Kidney epithelial cell (primary cell): ENCODE measurements at places on chromosomes 2 and 18.

DNA sequence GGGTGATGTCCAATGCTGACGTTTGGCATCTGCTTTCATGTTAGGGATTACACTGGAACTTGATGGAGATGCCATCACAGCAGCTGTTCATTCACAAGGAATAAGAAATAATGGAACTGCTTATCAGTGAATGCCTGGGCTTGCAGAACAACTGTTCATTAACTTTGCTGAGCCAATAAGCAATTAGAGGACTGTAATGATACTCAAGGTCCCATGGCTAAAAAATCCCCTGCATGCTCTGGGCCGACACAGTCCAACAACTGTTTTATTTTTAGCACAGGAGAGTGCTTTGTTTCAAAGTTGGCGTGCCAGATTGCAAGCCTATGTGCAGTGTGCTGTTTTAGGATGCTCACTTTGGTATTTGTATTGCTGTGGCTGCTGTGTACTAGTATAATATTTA lies 408.0 kb upstream of the RGPD4 start:
- DNase-seq = no peak

- no peak for DNase-seq
Observed at GRCh38 chr2:235055891-235056516, 104.2 kb downstream of the SH3BP4 start.

GRCh38 chr2:119679526-119679837 lies 481 bp downstream of the TMEM177 start:
- DNase-seq = no peak

- no peak for DNase-seq
Observed at GRCh38 chr2:25030702-25031101, 11.2 kb upstream of the EFR3B start.

DNA sequence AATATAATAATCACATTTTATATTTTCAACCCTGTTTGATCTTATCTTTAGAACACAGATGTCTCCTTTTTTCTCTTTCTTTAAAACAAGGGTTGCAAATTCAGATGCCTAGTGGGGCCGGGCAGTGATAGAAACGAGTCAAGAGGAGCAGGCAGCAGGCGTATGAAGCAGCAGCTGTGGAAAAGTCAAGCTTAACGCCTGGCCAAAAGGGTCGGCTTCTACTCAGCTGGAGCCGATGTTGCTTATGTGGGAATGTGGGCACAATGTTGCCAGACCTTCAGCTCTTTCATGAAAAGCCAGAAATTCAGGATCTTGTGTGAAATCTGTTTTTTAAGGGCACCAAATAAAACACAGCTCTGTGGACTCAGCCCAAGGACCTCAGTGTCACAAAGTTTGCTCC lies 642.7 kb downstream of the ARHGAP15 start:
- DNase-seq = no peak

- no peak for DNase-seq
Observed at GRCh38 chr2:239401881-239402233, 1.0 kb upstream of the HDAC4 start.

- no peak for DNase-seq
Observed at GRCh38 chr2:53739032-53739431, 28.6 kb upstream of the CHAC2 start.

DNA sequence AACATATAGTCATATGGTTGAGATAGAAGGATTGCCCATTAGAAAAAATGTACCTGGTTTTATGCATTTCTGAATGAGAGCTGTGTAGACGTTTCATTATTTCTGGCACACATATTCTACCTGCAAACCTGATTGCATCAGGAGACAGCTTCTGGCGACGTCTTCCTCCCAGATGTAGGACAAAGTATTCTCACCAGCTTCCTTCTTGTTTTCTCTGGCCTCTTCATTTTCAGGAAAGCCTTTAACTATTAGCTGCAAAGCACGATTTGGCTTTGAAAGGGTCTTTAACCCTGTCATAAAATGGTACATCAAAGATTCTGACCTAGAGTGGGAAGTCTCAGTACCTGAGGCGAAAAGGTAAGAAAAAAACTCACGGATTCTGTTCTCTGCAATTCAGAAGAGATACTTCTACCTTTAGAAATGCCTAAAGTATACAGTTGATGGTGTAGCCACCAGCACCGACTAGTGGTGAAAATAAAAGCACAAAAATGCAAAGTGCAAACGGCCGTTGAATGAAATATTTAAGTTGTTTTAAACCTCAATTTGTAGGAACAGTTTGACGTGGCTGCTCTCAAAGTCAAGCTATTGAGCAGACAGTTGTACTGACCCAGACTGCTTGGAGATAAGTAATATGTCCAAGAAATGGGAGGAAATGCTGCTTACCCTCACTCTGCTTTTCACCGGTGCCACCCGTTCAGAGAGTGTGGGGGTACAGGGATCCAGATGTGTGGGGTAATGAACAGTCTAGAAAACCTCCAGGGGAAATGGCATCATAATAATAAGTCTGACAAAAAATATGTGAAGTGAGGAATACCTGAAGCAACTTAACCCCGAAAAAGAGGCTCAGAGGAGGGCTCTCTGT lies 20.2 kb downstream of the IL18RAP start:
- no peak for DNase-seq
